ENCODE measurements at places on chromosomes 5 and 9.

DNA sequence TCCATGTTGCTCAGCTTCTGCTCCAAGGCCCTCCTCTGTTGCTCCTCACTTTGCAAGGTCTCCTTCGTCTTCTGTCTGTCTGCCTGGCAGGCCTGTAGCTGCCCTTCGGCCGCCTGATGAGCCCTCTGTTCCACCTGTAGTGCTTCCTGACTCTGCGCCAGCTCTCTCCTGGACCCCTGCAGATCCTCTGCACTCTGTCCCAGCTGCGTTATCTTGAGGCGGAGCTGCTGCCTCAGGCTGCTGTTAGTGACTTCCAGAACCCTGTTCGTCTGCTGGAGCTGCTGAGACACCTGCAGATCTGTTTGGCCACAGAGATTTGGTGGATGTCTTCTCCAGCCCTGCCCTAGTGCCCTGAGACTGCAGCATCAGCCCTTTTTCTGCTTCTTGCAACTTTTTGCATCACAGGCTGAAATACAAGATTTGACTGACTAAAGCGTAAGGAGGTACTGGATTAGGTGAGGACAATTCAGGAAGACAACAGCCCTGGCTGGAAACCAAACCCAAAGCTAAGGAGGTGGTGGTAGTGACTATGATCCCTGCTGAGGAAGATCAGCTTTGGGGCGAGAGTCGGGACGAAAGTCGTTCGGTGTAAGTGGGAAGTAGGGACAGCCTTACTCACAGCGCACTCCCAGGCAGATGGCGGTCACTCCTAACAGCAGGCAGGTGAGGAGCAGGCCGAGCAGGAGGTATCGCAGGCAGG lies 2.1 kb downstream of the CD72 start:
- no peak for DNase-seq

GRCh38 chr9:93094658-93095204 lies 1.3 kb upstream of the CARD19 start:
- DNase-seq, result no peak

- DNase-seq, result no peak
Observed at GRCh38 chr5:168184103-168184502, 107.3 kb upstream of the WWC1 start.

DNA sequence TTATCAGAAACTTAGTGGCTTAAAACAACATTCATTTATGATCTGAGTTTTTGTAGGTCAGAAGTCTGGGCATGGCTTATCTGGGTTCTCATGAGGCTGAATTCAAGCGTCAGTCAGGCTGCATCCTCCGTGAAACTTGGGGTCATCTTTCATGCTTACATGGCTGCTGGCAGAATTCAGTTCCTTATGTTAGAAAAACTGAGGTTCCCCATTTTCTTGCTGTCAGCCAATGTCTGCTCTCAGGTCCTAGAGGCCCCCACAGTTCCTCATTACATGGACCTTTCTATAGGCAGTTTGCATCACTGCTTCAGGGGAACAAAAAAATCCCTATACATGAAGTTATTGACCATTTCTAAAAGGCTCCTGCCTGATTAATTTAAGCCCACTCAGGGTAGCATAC lies 83.8 kb upstream of the NMUR2 start:
- no peak for DNase-seq

DNA sequence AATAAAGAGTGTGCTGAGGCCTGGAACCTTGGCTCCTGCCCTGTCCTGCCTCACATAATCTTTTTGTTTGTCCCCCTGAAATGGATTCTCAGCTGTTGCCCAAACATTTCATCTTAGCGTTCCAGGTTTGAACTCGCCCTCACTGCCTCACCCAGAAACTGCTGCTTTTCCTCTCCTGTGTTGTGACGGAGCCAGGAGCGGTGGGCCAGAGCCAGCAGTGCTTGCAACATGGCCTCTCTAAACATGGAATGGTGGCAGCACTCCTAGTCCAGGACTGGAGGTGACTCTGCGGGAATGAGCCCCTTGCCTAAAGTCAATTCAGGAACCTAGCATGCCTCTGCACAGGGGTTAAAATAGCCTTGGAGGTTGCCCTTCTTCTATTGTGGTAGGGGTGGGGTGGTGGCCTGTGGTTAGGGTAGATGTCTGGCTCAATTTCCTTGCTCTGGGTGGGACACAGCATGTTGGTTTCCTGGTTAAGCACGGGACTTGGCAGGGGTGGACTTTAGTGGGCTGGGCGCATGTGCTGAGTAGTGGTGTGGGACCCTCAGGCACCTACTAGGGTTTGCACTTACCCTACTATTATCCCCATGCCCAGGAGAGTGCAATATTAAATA lies 101.6 kb downstream of the SLC25A46 start:
- no peak for DNase-seq

DNA sequence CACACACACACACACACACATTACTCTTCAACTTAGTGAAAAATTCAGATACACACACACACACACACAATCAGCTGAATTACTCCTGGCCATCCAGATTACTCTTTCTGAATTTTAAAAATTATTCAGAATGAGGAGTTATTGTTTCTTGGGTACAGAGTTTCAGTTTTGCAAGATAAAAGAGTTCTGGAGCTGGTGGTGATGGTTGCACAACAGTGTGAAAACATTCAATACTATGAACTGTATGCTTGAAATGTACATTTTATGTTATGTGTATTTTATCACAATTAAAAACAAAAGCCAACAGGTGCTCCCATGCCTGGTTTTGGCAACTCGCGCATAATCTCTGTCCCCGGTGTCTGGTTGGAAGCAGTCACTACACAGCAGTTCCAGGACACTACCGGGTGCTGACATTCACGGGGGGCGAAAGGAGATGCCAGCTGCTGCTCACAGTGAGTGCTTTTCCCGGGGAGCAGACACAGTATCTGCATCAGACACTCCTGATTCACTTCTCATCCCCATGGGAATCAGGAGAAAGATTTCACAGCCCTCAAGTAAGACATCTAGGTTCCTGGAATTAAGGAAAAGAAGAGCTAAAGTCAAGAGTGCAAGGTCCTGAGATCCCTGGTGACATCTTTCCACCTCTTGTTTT lies 55.7 kb downstream of the LHFPL2 start:
- DNase-seq, result no peak

- no peak for DNase-seq
Observed at GRCh38 chr5:67904366-67904765, 311.2 kb upstream of the PIK3R1 start.

DNA sequence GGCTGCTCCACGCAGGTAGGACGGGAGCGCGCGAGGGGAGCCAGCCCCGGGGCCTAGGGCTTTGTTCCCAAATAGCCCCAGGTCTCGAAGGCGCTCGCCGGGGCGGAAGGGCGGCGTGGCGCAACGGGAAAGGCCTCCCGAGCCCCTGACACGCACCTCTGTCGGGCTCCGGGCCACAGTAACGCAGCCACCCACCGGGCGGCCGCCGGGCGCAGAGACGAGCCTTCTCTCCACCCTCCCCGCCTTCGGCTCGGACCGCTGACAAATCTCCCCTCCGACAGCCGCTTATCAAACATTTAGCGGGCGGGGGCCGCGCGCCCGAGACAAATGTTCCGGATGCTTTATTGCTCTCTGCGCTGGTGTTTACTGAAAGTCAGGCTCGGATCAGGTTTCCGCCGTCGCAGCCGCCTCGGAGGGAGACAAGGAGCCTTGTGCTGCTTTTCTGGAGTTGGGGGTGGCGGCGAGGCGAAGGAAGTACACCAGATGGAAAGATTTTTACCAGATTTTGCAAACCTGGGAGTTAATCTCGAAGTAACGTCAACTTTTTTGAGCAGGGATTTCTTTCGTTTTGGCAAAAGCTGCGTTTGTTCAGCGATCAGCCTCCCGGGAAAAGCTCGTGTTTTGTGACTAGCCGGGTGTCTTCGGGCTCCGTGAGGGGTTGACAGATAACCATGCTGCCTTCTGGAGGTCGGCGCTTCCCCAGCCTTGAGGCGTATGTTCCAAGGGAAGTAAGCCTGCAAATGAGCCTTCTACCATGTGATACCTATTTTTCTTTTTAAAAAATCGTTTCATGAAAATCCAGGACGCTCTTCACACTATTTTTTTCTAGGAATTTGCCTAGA lies 950 bp downstream of the RGMB start:
- peak; percentile 81 for DNase-seq

DNA sequence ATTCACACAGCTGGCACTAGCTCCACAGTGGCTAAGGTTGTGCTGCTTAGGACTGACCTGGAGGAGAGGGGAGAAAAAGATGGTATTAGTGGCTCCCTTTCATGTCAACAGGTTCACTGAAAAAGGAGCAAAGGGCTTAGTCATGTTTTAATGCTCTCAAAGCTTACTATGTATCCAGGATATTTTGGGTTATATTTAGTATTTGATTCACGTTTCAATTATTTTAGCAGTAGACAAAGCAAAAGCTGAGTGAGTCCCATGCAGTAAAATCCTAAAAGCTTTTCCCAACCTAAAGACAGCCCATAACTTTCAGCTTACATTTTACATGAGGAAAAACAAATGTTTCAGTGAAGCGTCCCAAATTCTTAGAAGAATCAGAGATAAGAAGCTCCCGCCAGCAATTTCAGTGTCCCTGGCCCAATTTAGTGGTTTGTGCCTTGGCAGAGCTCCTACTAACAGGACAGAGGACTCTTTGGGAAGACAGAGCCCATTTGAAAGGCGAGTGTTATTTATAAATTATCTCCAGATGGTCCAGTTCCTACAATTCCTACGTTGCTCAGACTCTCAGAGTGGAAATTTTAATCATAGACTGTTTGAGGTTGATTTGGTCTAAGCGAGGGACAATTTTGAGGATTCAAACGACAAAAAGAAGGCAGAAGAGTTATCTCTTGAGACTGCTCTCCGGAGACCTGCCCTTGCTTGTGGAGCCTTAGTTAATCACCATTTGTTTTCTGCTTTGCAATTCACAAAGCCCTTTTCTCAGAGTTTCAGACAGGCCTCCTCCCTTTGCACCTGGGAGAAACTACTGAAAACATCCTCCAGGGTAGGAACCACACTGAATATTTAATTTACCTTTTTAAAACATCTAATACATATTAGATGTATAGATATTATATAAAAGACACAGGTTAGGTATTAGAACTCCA lies 225.0 kb upstream of the ANKRD55 start:
- no peak for DNase-seq

- peak; percentile 43 for DNase-seq
Observed at GRCh38 chr9:110058304-110058953, 149.5 kb downstream of the C9orf152 start.

DNA sequence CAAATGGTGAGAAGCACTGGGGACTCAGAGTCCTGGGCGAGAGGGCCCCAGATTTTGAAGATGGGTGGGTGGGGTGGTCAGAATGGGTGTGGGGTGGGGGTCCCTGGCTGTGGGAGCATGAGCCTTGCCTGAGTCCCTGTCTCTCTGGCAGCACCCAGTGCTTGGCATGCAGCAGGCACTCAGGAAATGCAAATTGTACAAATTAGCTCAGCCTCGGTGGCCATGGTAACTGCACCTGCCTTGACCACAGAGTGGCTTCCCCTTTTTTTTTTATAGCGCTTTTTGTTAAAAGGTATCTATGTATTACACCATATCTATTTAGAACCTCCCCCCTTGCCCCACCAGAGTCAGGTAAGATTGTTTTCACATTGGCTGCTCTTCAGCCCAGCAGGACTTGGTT lies 19.2 kb upstream of the PITX1 start:
- no peak for DNase-seq

- DNase-seq, result no peak
Observed at GRCh38 chr9:120221844-120222243, 358.1 kb downstream of the CDK5RAP2 start.

DNA sequence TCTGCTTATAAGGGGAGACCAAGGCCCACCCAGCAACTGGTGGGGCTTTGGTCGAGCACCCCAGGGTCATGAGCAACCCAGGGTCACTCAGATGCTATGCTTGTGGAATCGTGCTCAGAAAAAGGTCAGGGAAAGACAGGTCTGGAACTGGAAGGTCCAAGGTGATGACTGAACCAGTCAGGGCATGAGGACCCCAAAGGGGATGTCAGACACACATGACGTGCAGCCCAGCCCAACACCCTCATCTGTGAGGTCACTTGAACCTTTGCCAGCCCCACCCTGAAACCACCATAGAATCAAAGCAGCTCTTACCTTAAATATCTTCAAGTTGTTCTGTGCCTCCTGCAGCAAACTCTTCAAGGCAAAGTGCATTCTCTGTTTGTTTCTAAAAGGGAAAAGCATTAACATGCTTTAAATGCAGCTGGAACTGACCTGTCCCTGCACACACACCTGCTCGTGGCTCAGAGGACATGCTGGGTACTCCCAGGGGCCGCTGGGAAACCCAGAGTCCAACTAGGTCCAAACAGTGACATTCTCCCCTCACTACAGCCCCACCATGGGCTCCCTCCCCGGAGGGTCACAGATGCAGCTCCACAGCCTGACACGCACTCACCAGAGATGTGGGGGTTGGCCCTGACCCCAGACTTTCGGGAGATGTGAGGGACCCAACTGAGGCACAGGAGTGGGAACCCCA lies 29.4 kb downstream of the IPPK start:
- DNase-seq, result no peak

DNA sequence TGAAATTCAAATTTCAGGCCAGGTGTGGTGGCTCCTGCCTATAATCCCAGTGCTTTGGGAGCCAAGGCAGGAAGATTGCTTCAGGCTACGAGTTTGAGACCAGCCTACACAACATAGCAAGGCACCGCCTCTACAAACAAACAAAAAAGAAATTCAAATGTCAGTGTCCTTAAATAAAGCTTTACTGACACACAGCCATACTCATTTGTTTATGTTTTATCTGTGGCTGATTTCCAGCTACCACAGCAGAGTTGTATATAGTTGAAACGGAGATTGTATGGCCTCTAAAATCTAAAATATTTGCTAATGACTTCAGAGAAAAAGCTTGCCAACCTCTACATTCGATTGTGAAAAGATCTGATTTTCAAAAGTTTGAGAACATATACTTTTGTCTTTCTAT lies 15.4 kb downstream of the SHLD3 start:
- no peak for DNase-seq

- DNase-seq, result no peak
Observed at GRCh38 chr5:101673120-101673519, 623.0 kb downstream of the SLCO4C1 start.

GRCh38 chr9:125241863-125242739 lies 958 bp upstream of the HSPA5 start:
- DNase-seq, result peak; percentile 59

DNA sequence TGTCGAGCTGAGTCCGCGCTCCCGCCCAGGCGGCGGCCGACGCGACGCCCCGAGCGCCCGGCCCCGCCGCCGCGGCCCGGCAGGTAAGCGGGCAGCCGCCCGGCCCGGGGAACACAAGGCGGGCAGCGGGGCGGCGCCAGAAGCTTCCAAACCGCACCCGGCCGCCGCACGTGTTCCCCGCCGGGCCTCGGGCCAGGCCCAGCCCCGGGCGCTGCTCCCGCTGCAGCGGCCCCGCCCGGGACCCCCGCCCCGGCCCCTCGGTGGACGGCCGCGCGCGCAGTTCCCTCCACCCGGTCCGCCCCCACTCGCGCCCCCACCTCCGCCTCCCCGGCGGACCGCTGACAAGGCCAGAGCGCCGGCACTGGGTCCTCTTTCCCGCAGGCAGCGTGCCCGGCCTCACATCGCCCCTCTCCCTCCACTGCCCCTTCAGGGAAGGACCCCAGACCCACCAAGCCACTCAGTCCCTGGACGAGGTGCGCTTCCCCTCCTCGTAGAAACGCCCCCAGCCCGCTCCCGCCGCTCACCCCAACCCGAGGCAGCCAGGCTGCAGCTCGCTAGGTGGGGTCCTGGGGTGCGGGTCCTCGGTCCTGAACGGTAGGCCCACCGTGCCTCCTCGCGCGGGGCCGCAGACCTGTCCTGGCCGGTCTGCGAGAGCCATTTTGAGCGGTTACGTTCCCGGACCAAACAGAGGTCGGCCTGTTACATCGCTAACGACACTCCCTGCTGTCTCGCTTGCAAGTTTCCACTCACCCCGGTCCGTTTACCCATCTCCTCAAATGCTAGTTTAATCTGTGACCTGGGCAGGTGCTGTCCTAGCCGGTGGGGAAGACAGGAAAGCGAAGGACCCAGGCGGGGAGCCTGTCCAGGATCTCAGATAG lies 475 bp downstream of the WDR5 start:
- DNase-seq, result peak; percentile 39

- no peak for DNase-seq
Observed at GRCh38 chr9:99040911-99041582, 63.9 kb upstream of the TGFBR1 start.
